ENCODE measurements at places on chromosomes 5 and 9. TPM values are rescaled to one million over a fixed set of nuclear protein-coding genes. Genes with fewer than 3 reads are reported as not detected.
A peak's percentile ranks its signal among the peaks of the same experiment; 100 is the strongest.

The FOXD4 gene
- total RNA-seq, result 0.26 TPM

- DNase-seq, result peak; percentile 87
These were observed 97.1 kb downstream of the GOLPH3 start for GRCh38 chr5:32076699-32077695.

DNA sequence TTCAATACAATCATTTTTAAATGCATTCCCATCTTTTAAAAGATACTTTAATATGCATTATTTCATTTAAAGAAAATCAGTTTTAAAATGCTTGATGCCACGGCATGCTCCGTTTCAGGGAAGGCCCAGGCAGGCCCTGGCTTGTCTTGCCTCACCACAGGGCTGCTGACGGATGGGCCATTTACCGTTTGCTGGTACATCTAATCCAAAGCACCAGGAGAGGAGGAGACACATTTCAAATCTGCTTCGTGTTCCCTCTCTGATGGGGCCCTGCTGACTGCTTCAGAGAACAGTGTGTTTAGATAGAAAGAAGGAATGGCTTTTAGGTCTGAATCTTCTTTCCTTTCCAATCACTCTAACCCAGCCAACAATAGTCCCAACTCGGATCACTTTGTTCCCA lies 185.2 kb downstream of the DCP2 start:
- DNase-seq, result no peak

- DNase-seq, result peak; percentile 85
These were observed 385.3 kb downstream of the BNC2 start for GRCh38 chr9:16485160-16485559.

The CD14 gene
- 4.1 TPM for total RNA-seq

The SLC36A2 gene
- not detected for total RNA-seq
